ENCODE measurements at places on chromosomes 1 and 21.

- DNase-seq: no peak
Observed at GRCh38 chr1:79369091-79369490, 362.6 kb upstream of the ADGRL4 start.

- DNase-seq: peak; percentile 52
Observed at GRCh38 chr1:23098463-23099170, 70.0 kb downstream of the LUZP1 start.

DNA sequence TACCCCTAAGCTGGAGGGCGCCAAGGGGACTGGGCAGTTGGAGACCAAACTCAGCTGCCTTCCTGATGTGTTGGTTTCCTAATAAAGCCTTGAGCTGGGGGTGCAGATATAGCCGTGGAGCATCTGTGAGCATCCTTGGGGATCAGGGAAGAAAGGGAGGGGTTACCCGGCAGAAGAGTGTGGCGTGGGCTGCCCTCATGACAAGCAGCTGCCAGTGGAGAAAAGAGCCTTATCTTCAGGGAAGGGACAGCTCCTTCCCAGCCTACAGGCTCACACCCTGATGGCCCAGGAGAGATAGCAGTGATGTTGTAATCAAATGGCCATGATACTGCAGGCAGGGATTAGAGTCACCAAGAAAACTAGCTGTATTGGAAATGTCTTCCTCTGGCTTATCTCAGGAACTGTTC lies 10.8 kb upstream of the NFASC start:
- DNase-seq: peak; percentile 97

GRCh38 chr1:167369175-167369574 lies 148.5 kb downstream of the POU2F1 start:
- DNase-seq: no peak

GRCh38 chr1:8255712-8256111 lies 62.2 kb upstream of the SLC45A1 start:
- DNase-seq: no peak

DNA sequence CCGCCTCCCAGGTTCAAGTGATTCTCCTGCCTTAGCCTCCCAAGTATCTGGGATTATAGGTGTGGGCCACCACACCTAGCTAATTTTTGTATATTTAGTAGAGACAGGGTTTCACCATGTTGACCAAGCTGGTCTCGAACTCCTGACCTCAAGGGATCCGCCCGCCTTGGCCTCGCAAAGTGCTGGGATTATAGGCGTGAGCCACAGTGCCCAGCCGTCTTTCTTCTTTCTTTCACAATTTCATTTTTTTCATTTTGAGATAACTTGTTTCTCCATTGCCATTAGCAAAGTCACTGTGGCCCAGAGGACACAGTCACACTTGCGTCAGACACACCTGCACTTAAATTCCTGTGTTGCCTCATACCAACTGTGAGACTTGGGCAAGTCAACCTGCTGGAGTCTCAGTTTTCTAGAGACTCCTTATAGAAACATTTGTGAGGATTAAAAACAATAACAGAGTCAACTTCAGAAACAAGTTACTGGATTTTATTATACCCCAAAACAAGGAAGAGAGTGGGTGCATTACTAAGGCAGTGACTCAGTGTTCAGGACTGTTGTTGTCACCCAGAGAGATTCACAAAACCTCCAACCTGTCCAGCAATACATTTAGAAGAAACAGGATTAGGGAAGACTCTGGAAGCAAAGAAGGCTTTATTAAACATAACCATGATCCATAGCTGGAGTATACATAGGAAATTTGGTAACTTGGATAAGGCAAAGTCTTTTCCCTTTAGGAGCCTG lies 2.6 kb downstream of the TEDDM1 start:
- DNase-seq: no peak

GRCh38 chr1:69914976-69915765 lies 290.2 kb downstream of the LRRC40 start:
- no peak for DNase-seq

DNA sequence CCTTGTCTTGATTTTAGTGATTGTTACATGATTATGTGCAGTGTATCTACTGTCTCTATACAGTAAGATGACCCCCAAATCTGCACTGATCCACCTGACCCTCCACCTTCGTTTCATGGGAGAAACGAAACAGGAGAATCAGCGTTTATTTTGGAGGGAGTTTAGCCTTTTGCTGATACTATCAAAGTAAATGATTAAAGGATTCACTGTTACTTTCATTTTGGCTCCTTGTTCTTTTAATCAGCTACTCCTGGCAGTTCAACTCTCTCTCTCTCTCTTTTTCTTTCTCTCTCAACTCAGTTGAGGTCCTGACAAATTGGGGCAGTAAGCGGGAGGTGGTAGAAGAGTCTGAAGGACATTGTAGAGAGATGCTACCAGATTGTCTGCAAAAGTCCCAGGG lies 9.9 kb upstream of the OR6K3 start:
- no peak for DNase-seq

GRCh38 chr1:183002267-183002666 lies 21.0 kb upstream of the LAMC1 start:
- no peak for DNase-seq

GRCh38 chr21:16644685-16645084 lies 868.2 kb upstream of the CXADR start:
- no peak for DNase-seq

DNA sequence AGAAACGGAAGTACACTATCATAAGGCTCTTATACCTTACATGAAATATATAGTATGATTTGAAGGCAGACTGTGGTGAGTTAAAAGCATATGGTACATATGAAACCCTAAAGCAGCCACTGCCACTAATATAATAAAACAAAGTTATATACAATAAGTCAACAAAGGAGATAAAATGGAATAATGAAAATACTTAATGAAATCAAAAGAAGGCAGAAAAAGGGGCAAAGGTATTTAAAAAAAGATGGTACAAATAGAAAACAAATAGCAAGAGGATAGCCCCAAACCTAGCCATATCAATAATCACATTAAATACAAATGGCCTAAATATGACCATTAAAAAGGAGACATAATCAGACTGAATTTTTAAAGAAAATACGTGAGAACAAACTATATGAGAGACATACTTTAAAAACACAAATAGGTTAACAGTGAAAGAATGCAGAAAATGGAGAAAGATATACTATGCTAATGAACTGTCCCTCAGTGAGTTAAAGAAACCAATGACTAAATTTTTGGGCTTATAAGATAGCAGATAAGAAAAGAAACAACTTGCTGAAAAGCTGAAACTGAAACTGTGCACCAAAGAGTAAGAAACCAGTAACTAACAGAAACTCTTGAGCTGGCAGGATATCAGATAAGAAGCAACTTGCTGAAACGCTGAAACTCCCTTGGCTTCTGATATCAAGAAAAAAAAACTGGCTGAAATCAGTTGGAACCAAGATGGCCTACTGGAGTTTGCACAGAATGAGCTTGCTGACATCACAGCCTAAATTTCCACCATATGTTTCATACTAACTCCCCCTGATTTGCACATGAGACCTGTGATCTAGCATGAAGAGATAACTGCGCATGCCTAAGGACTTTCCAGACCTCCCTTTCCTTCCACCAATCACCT lies 44.3 kb upstream of the IL10 start:
- no peak for DNase-seq

- DNase-seq: peak; percentile 42
Observed at GRCh38 chr1:36913484-36914060, 120.7 kb downstream of the GRIK3 start.
